ENCODE measurements at places on chromosomes 4 and X. TPM values are rescaled to one million over a fixed set of nuclear protein-coding genes. Genes with fewer than 3 reads are reported as not detected.
A peak's percentile ranks its signal among the peaks of the same experiment; 100 is the strongest.

GRCh38 chrX:115533485-115533884, 27.5 kb upstream of the PLS3 start:
- H3K4me3 ChIP-seq, result no peak overlapping the region
- H3K4me1 ChIP-seq, result peaks cover 26% of the 10 kb centered on the region
- no peak for DNase-seq
- H3K27me3 ChIP-seq, result no peaks in the 10 kb centered on the region
- H3K36me3 ChIP-seq, result no peaks in the 10 kb centered on the region

- DNase-seq, result no peak
- peaks cover 6% of the 10 kb centered on the region for H3K4me1 ChIP-seq
- H3K27ac ChIP-seq, result no peak overlapping the region
- no peak overlapping the region for H3K4me3 ChIP-seq
Observed at GRCh38 chr4:141467225-141467624, 169.2 kb upstream of the IL15 start.

DNA sequence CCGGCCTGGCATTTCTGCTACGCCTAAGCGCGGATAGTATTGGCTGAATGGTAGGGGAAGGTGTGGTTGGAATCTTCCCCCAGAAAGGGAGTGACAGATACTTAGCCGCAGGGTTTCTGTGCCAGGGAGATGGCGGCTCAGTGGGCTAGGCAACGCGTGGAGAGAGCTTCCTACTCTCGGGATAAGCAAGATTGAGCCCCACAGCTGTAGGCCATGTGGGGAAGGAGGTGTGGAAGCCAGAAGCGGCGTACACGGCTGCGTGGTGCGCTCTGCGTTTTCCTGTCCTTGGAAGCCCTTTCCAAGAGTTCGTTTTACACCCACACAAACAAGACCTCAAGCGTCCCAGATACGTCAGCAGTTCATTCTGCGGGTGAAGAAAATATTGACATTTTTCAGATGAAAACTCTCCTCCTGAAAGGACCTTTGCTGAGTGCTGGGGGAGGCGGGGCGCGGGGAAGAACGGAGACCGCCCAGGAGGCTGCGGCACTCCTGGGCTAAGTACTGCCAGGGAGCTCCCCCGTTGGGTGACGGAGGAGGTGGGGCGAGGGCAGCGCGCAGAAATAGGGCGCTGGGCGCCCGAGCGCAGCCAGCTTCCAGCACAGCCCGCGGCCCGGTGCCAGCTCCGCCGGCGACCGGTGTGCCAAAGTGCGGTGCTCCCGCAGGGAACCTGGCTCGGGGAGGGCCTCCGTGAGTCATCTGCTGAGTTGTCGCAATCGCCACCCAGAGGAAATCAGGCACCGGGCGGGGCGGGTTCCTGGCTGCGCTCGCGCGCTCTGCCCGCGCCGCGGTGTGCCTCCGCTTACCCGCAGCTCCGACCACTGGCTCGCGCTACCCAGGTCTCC, at the start of gene GPAT3:
Gene GPAT3, plus strand, starts transcription at position 589 of the 842 bp plus-strand sequence. CDS start 515 bp downstream, outside the sequence.
- DNase-seq, result peak; percentile 20
- no peaks in the 10 kb centered on the region for H3K36me3 ChIP-seq
- H3K4me3 ChIP-seq, result peak within 1 kb of the TSS; percentile 71
- H3K27me3 ChIP-seq, result peaks cover 71% of the 10 kb centered on the region
- peaks cover 18% of the 10 kb centered on the region for H3K4me1 ChIP-seq

GRCh38 chr4:105878668-105879067, 16.6 kb upstream of the NPNT start:
- H3K27me3 ChIP-seq, result peaks cover 8% of the 10 kb centered on the region
- H3K36me3 ChIP-seq, result no peaks in the 10 kb centered on the region
- no peak overlapping the region for H3K4me3 ChIP-seq
- H3K4me1 ChIP-seq, result no peaks in the 10 kb centered on the region

- no peaks in the 10 kb centered on the region for H3K27me3 ChIP-seq
- DNase-seq, result no peak
- no peaks in the 10 kb centered on the region for H3K4me1 ChIP-seq
- no peak overlapping the region for H3K27ac ChIP-seq
- no peak overlapping the region for H3K4me3 ChIP-seq
Observed at GRCh38 chr4:13328591-13328990, 155.5 kb downstream of the RAB28 start.

- no peaks in the 10 kb centered on the region for H3K36me3 ChIP-seq
- H3K4me3 ChIP-seq, result no peak overlapping the region
- no peaks in the 10 kb centered on the region for H3K4me1 ChIP-seq
- H3K27ac ChIP-seq, result no peak overlapping the region
- no peaks in the 10 kb centered on the region for H3K27me3 ChIP-seq
- DNase-seq, result no peak
Observed at GRCh38 chr4:21083413-21083812, 383.2 kb downstream of the PACRGL start.

GRCh38 chrX:41526271-41526670, 79.1 kb downstream of the NYX start:
- no peaks in the 10 kb centered on the region for H3K4me1 ChIP-seq
- H3K27me3 ChIP-seq, result no peaks in the 10 kb centered on the region
- no peak for DNase-seq

DNA sequence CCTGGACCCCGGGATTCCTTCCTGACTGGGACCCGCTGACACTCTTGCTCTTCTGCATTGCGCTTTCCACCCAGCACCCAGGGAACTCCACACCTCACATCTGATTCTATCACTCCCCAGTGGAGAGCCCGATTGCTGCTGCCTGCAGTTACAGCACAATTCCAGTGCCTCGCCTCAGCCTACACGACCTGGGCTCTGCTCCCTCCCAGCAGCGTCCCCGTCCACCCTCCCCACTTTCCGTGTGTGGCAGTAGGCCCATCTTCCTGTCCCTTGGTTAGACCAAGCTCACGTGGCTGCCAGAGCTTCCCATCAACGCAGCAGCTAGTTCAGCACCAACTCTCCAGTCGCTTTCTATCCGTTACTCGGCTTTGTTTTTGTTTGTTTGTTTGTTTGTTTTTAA, 66.6 kb upstream of the SORBS2 start:
- H3K36me3 ChIP-seq, result no peaks in the 10 kb centered on the region
- no peak for DNase-seq
- no peak overlapping the region for H3K4me3 ChIP-seq
- peaks cover 4% of the 10 kb centered on the region for H3K4me1 ChIP-seq
- no peak overlapping the region for H3K27ac ChIP-seq
- H3K27me3 ChIP-seq, result no peaks in the 10 kb centered on the region

DNA sequence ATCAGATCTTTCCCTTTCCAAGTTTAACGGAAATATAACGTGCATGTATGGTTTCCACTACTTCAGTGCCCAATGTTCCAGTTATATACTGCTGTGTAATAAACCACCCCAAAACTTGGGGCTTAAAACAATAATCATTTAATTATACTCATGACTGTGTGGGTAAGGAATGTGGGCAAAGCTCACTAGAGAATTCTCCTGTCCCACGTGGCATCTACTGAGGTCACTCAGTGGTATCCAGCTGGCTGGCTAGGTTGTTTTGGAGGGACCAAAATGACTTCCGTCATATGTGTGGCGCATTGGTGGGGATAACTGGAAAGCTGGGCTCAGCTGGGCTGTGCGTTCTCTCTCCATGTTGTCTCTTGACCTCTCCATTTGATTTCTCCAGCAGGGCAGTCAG, 18.5 kb downstream of the ZCCHC18 start:
- H3K4me3 ChIP-seq, result no peak overlapping the region
- H3K36me3 ChIP-seq, result peaks cover 7% of the 10 kb centered on the region
- H3K27me3 ChIP-seq, result no peaks in the 10 kb centered on the region
- no peaks in the 10 kb centered on the region for H3K4me1 ChIP-seq
- no peak for DNase-seq

- peak overlapping the region; percentile 95 for H3K27ac ChIP-seq
- no peaks in the 10 kb centered on the region for H3K27me3 ChIP-seq
- no peak overlapping the region for H3K4me3 ChIP-seq
- H3K4me1 ChIP-seq, result peaks cover 64% of the 10 kb centered on the region
Observed at GRCh38 chr4:150237110-150237872, 159.0 kb downstream of the DCLK2 start.

GRCh38 chr4:57544811-57545654, 434.8 kb upstream of the IGFBP7 start:
- no peak overlapping the region for H3K4me3 ChIP-seq
- H3K36me3 ChIP-seq, result no peaks in the 10 kb centered on the region
- peaks cover 4% of the 10 kb centered on the region for H3K4me1 ChIP-seq
- no peak for DNase-seq
- no peaks in the 10 kb centered on the region for H3K27me3 ChIP-seq
- H3K27ac ChIP-seq, result no peak overlapping the region

GRCh38 chr4:92246384-92246783, 57.4 kb upstream of the GRID2 start:
- H3K4me1 ChIP-seq, result no peaks in the 10 kb centered on the region
- no peak overlapping the region for H3K4me3 ChIP-seq
- DNase-seq, result no peak
- H3K27me3 ChIP-seq, result no peaks in the 10 kb centered on the region
- H3K36me3 ChIP-seq, result no peaks in the 10 kb centered on the region
- H3K27ac ChIP-seq, result no peak overlapping the region

- H3K4me1 ChIP-seq, result peaks cover 18% of the 10 kb centered on the region
- no peaks in the 10 kb centered on the region for H3K27me3 ChIP-seq
- H3K4me3 ChIP-seq, result no peak overlapping the region
Observed at GRCh38 chrX:50839730-50840129, 25.7 kb upstream of the SHROOM4 start.

Gene MYOZ2
- total RNA-seq, result 0.16 TPM

Gene SNX12
- total RNA-seq, result 63.9 TPM

Gene CLDN34
- 0.84 TPM for total RNA-seq

Data from mesothelial cell of epicardium (in vitro differentiated cells).